ENCODE measurements at places on chromosomes 5 and 9. TPM values are rescaled to one million over a fixed set of nuclear protein-coding genes. Genes with fewer than 3 reads are reported as not detected.

DNA sequence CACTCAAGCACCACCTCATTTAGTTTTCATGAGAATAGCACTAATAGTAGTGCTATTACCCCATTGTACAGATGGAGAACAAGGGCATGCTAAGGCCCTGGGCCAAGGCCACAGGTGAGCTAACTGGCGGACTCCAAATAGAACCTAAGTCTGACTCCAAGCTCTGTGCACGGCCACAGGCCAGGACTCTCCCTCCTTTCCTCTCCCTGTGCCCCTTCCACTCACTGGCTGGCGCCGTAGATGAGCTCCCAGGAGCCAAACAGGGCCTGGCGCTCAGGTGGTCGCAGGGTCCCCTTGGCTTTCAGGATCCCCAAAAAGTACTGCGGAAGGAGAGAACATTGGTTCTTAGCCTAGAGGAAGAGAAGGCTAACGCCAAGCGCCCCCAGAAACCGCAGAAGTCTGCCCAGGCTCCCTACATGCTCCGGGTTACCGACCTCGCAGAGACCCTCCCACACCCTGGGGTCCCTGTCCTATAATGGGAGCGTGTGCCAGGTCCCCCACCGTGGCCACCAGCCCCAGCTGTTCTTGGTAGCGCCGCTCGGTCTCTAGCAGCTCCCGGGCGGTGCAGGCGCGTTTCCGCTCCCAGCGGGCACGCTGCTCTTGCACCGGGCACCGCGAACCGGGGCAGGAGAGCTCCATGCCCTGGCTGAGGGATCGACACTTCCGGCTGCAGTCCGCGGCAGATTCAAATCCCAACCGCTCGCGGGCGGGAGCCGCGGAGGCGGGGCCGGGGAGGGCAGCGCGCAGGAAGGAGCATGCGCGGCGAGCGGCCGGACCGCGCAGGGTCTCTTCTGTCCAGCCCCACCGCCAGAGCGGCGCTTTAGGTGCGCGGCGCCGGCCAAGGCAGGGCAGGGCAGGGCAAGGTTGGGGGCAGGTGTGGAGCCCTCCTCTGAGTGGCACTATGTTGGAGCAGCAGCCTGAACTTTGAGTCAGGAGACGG lies at the start of gene ARHGEF39:
Gene ARHGEF39 (minus strand): TSS at position 665 of the 940 bp plus-strand sequence. CDS start 26 bp downstream, at position 639.
- peak; percentile 84 for DNase-seq
- H3K36me3 ChIP-seq, result no peaks in the 10 kb centered on the region
- H3K27ac ChIP-seq, result no peak within 1 kb of the TSS
- no peaks in the 10 kb centered on the region for H3K27me3 ChIP-seq

DNA sequence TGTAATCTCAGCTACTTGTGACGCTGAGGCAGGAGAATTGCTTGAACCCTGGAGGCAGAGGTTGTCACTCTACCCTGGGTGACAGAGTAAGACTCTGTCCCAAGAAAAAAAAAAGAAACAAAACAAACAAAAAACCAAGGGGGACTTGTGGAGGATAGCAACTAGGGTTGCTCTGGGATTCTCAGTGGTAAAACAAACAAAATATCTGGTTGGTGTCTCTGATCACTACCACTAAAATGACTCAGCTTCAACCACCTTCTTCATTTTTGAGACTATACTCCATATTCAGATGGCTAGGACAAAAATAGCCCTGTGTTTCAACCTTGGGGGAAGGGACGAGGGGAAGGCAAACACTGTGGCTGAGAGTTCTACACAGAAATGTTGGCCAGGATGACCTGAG lies 110.3 kb downstream of the ARRDC3 start:
- DNase-seq, result no peak
- H3K4me3 ChIP-seq, result no peak overlapping the region
- no peaks in the 10 kb centered on the region for H3K27me3 ChIP-seq
- H3K27ac ChIP-seq, result no peak overlapping the region
- H3K36me3 ChIP-seq, result no peaks in the 10 kb centered on the region

DNA sequence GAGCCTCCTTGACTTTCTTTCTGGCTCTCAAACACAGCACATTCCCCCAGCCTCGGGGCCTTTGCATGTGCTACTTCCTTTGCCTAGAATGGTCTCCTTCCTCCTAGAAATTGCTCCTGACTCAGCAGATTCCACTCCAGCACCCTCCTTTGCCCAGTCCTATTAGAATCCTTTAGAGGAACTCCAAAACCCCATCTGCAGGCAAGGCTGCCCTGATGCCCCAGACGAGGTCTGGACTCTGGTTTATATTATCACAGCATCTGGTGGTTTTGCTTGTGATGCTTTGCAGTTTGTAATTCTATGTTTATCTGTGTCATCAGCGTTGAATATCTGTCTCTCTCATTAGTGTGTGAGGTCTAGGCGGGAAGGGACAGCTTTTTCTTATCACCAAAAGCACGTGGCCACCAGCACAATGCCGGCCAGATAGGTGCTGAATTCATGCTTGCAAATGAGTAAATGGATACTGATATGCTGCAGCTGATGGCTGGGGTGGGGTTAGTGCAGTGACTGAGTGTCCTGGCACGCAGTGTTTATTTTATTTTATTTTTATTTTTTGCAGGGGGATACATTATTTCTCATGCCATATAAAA lies 30.0 kb upstream of the ANKH start:
- H3K4me1 ChIP-seq, result no peaks in the 10 kb centered on the region
- H3K27ac ChIP-seq, result no peak overlapping the region
- peaks cover 6% of the 10 kb centered on the region for H3K27me3 ChIP-seq
- H3K36me3 ChIP-seq, result no peaks in the 10 kb centered on the region
- no peak overlapping the region for H3K4me3 ChIP-seq

DNA sequence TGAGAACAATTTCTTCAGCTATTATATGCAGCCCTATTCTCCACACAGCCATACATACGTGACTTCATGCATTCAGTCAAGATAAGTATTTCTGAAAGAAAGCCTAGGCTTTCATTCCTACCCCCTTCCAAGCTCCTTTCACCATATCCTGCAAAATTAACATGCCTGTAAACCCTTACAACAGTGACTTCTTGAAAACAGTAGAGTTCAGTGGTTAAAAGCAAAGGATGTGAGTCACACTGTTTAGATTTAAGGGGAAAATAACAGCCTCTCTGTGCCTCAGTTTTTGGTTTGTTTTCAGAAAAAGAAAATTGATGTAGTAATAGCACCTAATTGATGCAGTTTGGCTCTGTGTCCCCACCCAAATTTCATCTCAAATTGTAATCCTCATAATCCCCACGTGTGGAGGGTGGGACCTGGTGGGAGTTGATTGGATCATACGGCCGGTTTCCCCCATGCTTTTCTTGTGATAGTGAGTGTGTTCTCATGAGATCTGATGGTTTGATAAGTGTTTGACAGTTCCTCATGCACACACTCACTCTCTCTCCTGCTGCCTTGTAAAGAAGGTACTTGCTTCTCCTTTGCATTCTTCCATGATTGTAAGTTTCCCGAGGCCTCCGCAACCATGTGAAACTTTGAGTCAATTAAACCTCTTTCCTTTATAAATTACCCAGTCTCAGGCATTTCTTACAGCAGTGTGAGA lies 264.8 kb downstream of the CETN3 start:
- H3K4me1 ChIP-seq, result no peaks in the 10 kb centered on the region
- H3K36me3 ChIP-seq, result no peaks in the 10 kb centered on the region

DNA sequence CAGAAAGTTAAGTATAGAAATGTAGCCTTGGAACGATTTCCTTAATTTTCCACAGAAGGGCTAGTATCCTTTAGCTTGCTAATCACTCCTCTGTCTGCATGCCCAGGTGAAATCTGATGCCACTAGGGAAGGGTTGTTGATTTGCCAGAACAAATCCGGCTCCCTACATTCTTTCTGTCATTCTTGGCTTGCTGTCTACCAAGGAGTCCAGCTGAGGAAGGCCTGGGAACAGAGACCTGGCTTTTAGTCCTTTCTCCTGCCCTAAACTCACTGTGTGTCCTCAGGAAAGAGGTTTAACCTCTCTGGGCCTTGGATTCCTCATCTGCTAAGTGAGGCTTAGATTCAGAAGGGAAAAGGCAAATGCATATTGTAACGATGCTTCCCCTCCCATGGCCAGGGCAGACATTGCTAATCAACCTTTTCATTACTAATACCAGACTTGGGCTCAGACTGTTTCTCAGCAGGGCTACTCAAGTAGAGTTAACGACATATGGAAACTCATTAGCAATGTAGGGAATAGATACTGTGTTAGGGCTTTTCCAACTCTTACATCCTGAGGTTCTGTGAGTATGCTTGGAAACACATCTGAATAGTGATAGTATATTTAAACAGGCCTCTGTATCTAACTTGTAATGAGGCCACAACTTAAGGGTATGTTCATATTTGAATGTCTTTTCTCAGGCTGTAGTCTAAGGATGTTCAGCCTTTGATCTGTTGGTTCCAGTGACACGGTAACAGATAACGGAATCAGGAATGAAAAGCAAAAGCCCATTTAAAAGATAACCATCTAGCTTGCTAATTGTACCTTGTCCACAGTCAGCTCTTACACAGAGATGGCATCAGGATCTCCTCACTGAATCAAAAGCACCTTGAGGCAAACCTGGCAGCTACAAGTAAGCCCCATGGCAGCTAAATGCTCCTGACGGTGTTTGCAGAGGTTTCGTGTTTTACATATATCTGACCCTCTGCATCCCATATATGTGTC lies 4.1 kb downstream of the GALNT10 start:
- no peaks in the 10 kb centered on the region for H3K27me3 ChIP-seq
- peak; percentile 47 for DNase-seq
- peak overlapping the region; percentile 21 for H3K4me3 ChIP-seq
- no peak overlapping the region for H3K27ac ChIP-seq
- peaks cover 10% of the 10 kb centered on the region for H3K36me3 ChIP-seq

DNA sequence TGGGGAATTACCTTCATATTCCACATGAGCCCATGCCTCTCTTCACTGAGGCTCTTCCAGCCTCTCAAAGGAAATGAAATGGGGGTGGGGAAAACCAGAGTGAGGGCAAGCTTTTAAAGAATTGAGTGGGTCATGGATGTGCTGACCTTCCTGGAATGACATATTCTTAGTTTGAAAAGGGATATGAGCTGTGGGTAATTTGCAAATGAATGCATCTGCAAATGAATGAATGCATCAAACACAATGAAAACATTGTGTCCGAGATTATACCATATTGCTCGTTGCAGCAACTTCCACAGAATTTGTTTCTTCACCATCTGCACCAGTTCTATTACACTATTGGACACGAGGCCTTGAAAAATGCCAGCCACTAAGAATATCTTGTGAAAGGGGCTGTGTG lies 198.6 kb upstream of the CDH6 start:
- no peaks in the 10 kb centered on the region for H3K27me3 ChIP-seq
- H3K4me3 ChIP-seq, result no peak overlapping the region
- no peaks in the 10 kb centered on the region for H3K4me1 ChIP-seq
- H3K36me3 ChIP-seq, result no peaks in the 10 kb centered on the region
- no peak overlapping the region for H3K27ac ChIP-seq

- no peak for DNase-seq
- H3K4me3 ChIP-seq, result no peak overlapping the region
- no peaks in the 10 kb centered on the region for H3K4me1 ChIP-seq
- no peaks in the 10 kb centered on the region for H3K27me3 ChIP-seq
- H3K27ac ChIP-seq, result no peak overlapping the region
These were observed 1639.6 kb upstream of the ACO1 start for GRCh38 chr9:30744871-30745270.

DNA sequence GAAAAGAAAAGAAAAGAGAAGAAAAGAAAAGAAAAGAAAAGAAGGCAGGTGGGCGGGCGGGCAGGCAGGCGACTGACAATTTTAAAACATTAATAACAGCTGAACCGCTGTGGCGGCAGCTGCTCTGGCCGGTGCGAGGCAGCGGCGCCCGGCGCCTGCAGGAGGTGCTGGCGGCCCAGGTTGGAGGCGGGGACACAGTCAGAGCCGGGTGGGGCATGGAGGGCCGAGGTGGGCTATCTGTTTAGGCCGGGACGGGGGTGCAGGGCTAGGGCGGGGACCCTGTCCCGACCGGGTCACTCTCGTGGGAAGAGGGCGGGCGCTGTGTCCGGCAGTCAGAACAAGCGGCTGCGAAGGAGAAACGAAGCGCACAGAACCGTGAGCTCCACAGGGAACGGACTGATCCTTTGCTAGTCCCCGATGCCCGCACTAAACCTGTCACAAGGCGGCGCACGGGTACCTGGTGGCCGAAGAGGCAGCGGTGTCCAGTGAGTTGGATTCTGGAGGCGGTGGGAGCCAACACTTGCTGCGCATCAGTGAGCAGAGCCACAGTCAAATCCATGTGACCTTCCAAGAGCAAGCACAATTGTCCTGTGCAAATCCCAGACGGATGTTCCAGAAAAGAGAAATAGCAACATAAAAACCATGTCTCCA lies 13.6 kb upstream of the ALDOB start:
- no peaks in the 10 kb centered on the region for H3K36me3 ChIP-seq
- peak overlapping the region; percentile 64 for H3K4me3 ChIP-seq
- H3K4me1 ChIP-seq, result no peaks in the 10 kb centered on the region
- peaks cover 12% of the 10 kb centered on the region for H3K27me3 ChIP-seq

DNA sequence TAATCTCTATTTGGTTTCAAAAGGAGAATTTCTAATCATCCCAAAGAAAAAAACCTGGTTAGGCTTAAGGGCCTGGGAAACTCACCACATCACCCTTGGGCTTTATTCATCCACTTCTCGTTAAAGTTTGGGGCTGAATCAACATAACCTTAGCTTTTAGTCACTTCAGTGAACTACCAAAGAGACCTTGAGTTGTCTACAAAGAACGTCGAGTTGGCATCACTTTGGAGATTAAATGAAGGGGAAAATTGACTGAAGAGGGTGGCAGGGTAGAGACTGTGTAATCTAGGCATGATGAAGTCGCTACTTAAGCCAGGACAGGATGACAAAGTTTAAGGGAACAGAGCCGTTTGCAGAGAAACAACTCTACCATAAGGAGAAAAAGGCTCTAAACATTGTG lies 341.4 kb downstream of the RAB3C start:
- no peak for DNase-seq
- no peak overlapping the region for H3K4me3 ChIP-seq
- H3K27me3 ChIP-seq, result peaks cover 8% of the 10 kb centered on the region
- no peak overlapping the region for H3K27ac ChIP-seq
- no peaks in the 10 kb centered on the region for H3K4me1 ChIP-seq
- no peaks in the 10 kb centered on the region for H3K36me3 ChIP-seq

DNA sequence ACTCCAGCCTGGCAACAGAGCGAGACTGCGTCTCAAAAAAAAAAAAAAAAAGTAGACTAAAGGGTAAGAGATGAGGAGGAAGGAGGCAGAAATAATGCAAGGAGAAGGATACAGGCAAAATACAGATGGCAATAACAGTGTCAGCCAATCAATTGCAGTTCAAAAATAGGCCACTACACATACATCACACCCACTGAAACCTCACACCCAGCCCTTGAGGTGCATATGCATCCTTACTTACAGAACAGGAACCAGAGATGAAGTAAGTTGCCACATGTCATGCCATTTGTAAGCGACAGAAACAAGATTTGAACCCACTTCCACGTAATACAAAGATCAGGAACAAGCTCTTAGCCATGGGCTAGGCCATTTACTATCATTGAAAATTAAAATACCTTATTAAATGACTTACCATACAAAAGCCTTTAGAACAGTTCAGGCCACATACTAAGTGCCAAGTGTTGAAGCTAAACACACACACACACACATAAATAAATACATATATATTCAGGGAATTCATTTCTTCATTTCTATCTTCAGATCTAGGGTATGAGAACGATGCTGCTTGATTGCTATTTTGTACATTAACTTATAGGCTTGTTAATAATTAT lies 98.4 kb downstream of the FNBP1 start:
- no peaks in the 10 kb centered on the region for H3K4me1 ChIP-seq
- no peak overlapping the region for H3K27ac ChIP-seq
- peaks cover 9% of the 10 kb centered on the region for H3K36me3 ChIP-seq

- H3K36me3 ChIP-seq, result no peaks in the 10 kb centered on the region
- H3K27me3 ChIP-seq, result peaks cover 30% of the 10 kb centered on the region
- no peak overlapping the region for H3K27ac ChIP-seq
- no peak for DNase-seq
These were observed 88.9 kb downstream of the EBF1 start for GRCh38 chr5:159010661-159011442.

Gene IL7R
- total RNA-seq, result 0.41 TPM

Gene NMUR2
- total RNA-seq, result not detected
